ENCODE measurements at places on chromosomes 12 and 14. TPM values are rescaled to one million over a fixed set of nuclear protein-coding genes. Genes with fewer than 3 reads are reported as not detected.

Gene HOXC13
- not detected for polyA plus RNA-seq

- DNase-seq: no peak
- H3K27me3 ChIP-seq: no peaks in the 10 kb centered on the region
- no peak overlapping the region for H3K4me3 ChIP-seq
- no peaks in the 10 kb centered on the region for H3K4me1 ChIP-seq
- no peaks in the 10 kb centered on the region for H3K36me3 ChIP-seq
Observed at GRCh38 chr14:100834082-100834793, 8.3 kb downstream of the MEG3 start.

DNA sequence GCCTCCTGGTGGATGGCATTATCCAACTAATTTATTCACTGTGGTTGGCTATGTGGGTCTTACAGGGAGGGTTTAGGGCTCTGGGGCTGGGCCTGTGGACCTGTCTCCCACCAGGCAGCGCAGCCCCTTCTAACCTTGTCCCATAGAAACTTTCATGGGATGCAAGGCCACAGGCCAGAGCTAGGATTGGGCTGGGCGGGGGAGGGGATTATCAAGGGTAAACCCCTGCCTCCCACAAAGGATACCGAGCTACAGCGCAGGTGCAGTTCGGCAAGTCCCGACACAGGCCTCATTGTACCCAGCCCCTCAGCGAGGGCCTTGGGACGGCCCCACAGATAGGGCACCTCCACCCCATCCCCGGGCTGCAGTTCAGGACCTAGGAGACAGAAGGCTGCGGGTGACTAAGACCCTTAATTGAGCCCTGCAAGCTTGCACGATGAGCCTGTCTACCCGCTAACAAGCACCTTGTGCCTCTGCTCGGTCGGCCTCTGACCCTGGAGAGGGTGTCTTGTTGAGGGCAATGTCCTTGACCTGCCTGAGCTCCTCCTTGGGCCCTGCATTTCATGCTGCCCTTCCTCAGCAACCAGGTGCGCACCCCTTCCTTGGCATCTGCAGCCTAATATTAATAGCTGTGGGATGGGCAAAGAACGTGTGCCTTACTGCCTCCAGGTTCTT, 46.7 kb downstream of the PSMA6 start:
- DNase-seq: no peak
- peaks cover 55% of the 10 kb centered on the region for H3K4me1 ChIP-seq
- no peak overlapping the region for H3K27ac ChIP-seq
- no peaks in the 10 kb centered on the region for H3K36me3 ChIP-seq
- no peaks in the 10 kb centered on the region for H3K27me3 ChIP-seq

Gene ACSM4
- polyA plus RNA-seq: not detected

Gene SIRT4
- polyA plus RNA-seq: 7.4 TPM

GRCh38 chr14:100263141-100263540, 24.2 kb downstream of the YY1 start:
- H3K36me3 ChIP-seq: peaks cover 39% of the 10 kb centered on the region
- H3K27me3 ChIP-seq: no peaks in the 10 kb centered on the region
- H3K4me1 ChIP-seq: peaks cover 3% of the 10 kb centered on the region
- no peak for DNase-seq
- no peak overlapping the region for H3K4me3 ChIP-seq

DNA sequence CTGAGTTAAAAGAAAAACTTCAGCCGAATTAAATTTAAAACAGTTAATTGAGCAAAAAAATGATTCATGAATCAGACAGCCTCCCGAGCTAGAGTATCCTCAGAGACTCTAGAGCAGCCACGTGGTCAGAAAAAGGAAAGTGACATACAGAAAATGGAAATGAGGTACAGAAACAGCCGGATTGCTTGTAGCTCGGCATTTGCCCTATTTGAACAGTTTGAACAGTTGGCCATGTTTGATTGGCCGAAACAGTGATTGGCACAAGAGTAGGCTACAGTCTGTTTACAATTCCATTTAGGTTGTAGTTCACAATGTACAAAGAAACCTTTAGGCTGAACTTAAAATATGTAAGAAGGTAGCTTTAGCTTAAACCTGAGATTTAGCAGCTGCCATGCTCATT, 12.9 kb upstream of the OXA1L start:
- H3K27me3 ChIP-seq: no peaks in the 10 kb centered on the region
- no peaks in the 10 kb centered on the region for H3K4me1 ChIP-seq
- H3K4me3 ChIP-seq: no peak overlapping the region
- DNase-seq: no peak

- H3K4me3 ChIP-seq: no peak overlapping the region
- H3K27me3 ChIP-seq: no peaks in the 10 kb centered on the region
- no peaks in the 10 kb centered on the region for H3K36me3 ChIP-seq
- DNase-seq: peak; percentile 18
Observed at GRCh38 chr14:78448164-78449094, 278.3 kb downstream of the NRXN3 start.

DNA sequence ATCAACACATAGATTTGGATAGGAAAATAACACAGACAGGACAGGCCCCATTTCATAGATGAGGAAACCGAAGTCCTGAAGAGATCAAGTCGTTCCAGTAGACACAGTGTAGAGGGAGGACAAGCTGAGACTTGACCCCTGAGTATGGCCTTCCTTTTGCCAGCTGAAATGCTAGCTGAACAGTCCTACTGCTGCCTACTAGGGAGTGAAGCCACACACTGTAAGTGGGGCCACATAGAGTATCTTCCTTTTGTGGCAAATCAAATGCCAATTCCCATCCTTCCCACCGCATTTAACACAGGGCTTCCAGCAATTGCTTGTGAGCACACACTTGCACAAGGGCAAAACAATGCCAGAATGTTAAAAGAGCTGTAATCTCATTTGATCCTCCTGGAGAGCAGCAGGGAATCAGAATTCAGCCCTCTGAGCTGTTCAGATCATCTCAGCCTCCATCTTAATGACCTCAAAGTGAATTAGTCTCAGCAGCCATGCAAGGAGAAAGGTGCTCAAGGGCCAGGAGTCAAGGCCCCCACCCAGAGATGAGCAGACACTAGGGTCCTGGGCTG, 380.5 kb downstream of the EMP1 start:
- H3K4me1 ChIP-seq: no peaks in the 10 kb centered on the region
- H3K4me3 ChIP-seq: no peak overlapping the region
- no peak for DNase-seq
- no peak overlapping the region for H3K27ac ChIP-seq
- H3K27me3 ChIP-seq: no peaks in the 10 kb centered on the region

GRCh38 chr12:55515696-55516095, 23.5 kb downstream of the OR6C68 start:
- no peaks in the 10 kb centered on the region for H3K4me1 ChIP-seq
- no peaks in the 10 kb centered on the region for H3K27me3 ChIP-seq
- DNase-seq: no peak
- H3K36me3 ChIP-seq: no peaks in the 10 kb centered on the region
- H3K4me3 ChIP-seq: no peak overlapping the region

DNA sequence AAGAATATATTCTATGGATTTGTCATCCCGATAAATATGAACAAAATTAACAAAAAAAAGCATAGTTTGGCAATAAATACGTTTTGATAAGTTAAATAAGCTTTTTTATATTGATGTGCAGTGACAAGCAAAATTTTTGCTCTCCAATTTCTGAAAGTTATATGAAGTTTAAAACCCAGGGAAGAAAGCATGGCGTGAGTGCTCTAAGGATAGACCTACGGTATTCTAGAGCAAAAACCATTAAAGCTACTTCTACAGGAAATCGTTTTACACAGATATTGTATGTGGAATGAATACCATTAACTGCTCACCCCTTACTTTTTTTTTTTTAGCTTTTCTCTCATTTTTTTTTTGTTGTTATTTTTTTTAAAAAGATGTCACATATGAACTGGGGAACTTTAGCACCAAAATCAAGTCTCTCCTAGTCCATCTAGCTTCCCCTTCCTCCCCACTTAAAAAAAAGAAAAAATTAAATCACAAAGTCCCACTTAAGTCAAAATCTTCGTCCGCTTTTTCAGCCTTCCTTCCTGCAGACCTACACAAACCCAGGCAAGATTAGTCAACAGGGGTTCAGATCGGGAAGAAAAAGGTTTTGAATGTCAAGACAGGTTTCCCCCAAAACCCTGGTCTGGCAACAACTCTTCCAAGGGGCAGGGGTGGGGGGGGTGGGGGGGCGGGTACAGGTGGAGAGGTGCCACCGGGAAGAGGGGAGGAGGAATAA, 4.4 kb downstream of the ZFP36L1 start:
- H3K27ac ChIP-seq: peak overlapping the region; percentile 100
- H3K4me3 ChIP-seq: peak overlapping the region; percentile 93
- no peak for DNase-seq

DNA sequence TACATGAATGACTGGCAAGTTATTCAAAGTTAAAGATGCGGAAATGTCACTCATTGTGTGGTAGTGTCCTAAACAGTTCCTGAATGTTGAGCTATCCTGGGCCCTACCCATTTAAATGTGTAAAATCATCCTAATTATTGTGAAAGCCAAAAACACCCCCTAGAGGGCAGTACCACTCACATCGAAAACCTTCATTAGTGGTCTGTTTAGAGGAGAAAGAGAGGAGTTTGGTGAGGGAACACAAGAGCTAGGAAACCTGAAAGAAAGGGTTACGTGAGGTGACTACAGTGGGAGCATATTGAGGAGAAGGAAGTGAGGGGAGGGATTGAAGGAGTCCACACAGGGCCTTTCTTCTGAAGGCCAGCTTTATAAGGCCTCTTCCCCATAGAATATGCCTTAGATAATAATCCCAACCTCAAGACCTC, 2.5 kb upstream of the TEP1 start:
- H3K27ac ChIP-seq: no peak overlapping the region
- no peak for DNase-seq
- H3K36me3 ChIP-seq: no peaks in the 10 kb centered on the region
- H3K27me3 ChIP-seq: no peaks in the 10 kb centered on the region
- H3K4me1 ChIP-seq: peaks cover 5% of the 10 kb centered on the region

DNA sequence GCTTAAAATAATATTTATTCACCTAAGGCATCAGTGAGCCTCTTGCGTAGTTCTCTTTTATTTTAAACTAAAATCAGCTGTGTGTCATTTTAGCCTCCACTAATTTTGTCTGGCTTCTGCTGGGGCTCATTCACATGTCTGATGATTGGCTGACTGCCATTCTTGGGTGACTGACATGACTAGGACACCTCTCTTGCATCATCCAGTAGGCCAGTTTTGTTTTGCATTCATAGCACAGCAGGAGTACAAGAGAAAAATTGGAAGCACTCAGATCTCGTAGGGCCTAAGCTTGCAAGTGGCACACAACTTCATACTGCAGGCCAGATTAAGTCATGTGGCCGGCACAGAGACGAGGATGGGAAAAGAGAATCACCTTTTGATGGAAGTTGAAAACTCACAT, 1226.5 kb downstream of the GALC start:
- no peaks in the 10 kb centered on the region for H3K4me1 ChIP-seq
- no peak overlapping the region for H3K27ac ChIP-seq
- no peaks in the 10 kb centered on the region for H3K36me3 ChIP-seq
- no peak for DNase-seq

Gene DICER1
- polyA plus RNA-seq: 10.5 TPM

Gene OR6C2
- polyA plus RNA-seq: not detected

GRCh38 chr12:47672068-47672467, 33.8 kb downstream of the RPAP3 start:
- H3K27ac ChIP-seq: no peak overlapping the region
- no peak overlapping the region for H3K4me3 ChIP-seq
- no peaks in the 10 kb centered on the region for H3K27me3 ChIP-seq
- no peaks in the 10 kb centered on the region for H3K36me3 ChIP-seq
- no peak for DNase-seq

DNA sequence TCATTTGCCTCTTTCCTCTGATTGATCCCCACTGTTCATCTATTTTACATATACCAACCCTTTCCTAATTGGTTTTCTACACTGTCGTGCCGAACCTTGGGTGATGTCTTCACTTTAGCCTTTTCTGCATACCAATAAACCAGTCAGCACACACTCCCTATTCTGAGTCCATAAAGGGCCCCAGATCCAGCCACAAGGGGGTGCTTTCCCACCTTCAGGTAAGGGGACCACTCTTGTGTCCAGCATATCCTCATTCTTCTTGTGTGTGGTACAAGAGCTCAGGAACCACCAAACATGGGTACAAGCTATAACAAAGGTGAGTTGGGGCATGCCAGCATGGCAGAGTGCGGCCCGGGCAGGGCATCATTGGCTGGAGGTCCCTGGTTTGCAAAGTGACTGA, 859.8 kb downstream of the FSCB start:
- H3K4me3 ChIP-seq: no peak overlapping the region
- no peaks in the 10 kb centered on the region for H3K36me3 ChIP-seq
- no peak overlapping the region for H3K27ac ChIP-seq
- H3K4me1 ChIP-seq: no peaks in the 10 kb centered on the region

GRCh38 chr12:55991110-55991509, 6.0 kb upstream of the SUOX start:
- no peak overlapping the region for H3K4me3 ChIP-seq
- H3K27me3 ChIP-seq: no peaks in the 10 kb centered on the region
- DNase-seq: no peak
- H3K36me3 ChIP-seq: peaks cover 4% of the 10 kb centered on the region
- H3K4me1 ChIP-seq: peaks cover 2% of the 10 kb centered on the region
- no peak overlapping the region for H3K27ac ChIP-seq

All from heart left ventricle (tissue), 16 donors.